AG04449 (cell line): ENCODE measurements at places on chromosomes 4 and X.
A peak's percentile ranks its signal among the peaks of the same experiment; 100 is the strongest.

GRCh38 chr4:6929812-6930464 lies 20.3 kb downstream of the TBC1D14 start:
- DNase-seq = no peak

- DNase-seq = no peak
Observed at GRCh38 chrX:97168646-97169045, 284.9 kb downstream of the RPA4 start.

- DNase-seq = no peak
Observed at GRCh38 chr4:96524311-96524875, 684.5 kb downstream of the PDHA2 start.

DNA sequence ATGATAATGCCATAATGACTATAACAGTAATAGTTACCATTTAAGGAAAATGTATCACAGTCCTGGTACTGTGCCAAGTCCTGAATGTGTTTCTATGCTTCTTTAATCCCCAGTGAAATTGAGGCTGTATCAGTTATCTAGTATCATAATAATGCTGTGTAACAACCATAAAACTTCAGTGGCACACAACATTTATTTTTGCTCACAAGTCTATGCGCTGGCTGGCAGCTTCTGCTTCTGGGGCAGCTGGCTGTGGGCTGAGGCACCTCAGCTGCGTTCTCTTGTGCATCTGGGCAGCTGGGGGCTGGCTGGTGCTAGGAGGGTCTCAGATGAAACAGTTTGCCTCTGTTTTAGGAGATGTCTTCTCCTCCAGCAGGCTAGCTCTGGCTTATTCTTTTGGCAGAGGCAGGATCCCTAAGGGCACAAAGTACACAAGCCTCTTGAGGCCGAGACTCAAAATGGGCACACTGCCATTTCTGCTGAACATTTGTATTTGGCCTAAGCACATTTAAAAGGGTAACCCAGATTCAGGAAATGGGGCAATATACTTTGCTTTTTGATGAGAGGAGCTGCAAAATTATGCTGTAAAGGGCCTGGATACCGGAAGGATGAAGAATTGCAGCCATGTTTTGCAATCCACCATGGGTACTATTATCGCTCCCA lies 62.6 kb upstream of the DHX15 start:
- DNase-seq = no peak

GRCh38 chr4:47432749-47433148 lies 30.8 kb downstream of the COMMD8 start:
- no peak for DNase-seq

- no peak for DNase-seq
Observed at GRCh38 chrX:47587091-47587891, 5.1 kb downstream of the TIMP1 start.

- no peak for DNase-seq
Observed at GRCh38 chr4:14771094-14771493, 231.2 kb upstream of the CPEB2 start.

DNA sequence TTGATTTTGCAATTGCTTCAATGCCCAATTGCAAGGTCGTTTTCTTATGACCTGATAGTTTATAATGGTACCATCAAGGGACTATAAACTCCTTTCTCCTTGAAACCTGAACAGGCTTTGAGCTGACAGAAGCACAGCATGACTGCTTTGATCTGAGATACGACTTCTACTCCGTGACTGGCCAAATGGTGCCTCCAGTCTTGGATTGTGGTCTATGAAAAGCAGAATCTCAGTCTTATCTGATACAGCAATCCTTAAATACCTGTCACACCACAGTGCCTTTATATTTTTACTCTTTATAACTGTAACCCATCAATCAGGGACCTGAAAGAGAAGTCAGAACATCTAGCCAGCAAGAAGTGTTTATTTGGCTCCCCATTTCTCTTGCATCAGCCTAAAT lies 93.1 kb downstream of the DOCK11 start:
- no peak for DNase-seq

DNA sequence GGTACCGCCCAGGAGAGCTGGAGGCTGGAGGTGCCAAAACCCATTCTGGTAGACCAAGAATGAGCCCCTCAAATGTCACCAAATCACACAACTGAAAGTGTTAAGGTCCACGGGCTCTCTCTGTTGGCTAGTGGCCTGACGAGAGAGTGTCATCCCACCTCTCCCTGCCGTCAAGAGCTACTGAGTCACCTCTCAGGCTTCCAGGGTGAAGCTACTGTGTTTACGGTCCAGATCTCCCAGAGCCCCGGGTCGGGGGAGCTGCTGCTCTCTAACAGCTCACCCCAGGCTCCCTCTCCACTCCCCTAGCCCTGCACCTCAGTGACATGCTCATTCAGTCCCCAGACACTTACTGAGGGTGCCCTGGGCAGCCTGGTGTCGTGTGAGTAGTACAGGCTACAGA lies 59.2 kb downstream of the ADGRG2 start:
- no peak for DNase-seq

GRCh38 chr4:114264877-114265291 lies 285.4 kb upstream of the ARSJ start:
- DNase-seq = peak; percentile 37

- DNase-seq = no peak
Observed at GRCh38 chr4:163866728-163867315, 372.3 kb downstream of the TMA16 start.

DNA sequence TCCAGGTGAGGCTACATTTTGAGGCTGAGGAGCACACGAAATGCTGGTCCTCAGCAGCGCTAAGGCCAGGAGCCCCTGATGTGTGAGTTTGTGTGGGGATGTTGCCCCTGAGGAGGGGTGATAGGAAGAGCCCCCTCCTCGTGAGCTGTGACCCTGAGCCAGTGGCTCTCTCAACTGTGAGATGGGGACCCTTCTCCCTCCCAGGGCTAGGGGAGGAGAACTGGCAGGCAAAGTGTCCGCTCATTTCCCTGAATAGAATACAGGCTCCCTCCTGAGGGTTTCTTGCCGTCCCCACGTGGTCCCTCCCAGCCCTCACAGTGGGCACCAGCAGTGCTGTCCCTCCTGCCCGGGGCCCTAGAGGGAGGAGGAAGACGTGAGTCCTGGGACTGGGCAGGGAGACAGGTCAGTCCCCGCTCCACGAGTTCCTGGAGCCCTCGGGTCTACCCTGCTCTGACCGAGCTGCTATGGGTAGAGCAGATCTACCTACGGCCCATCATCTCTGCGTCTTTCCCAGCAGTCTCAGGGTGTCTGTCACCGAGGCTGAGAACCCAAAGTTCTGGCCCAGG lies 21.0 kb upstream of the TBC1D14 start:
- DNase-seq = no peak

DNA sequence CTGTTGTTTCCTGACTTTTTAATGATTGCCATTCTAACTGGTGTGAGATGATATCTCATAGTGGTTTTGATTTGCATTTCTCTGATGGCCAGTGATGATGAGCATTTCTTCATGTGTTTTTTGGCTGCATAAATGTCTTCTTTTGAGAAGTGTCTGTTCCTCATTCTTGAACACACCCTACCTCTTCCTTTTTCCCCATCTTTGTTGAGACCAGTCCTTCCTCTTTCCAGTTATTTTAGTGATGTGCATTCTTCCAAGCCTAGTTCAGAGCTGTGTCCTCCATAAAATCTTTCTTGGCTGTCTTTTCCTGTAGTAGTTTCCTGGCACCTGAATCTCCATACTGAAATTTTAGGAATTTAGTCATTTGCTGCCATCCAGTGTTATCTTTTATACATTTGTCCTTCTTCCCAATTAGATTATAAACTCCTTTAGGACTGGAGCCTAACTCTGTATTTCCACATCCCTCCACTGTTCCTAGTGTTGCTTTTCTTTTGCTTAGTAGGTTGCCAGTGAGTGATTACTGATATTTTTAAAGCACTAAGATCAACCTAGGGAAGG lies 11.4 kb downstream of the FHIP1A start:
- no peak for DNase-seq

GRCh38 chr4:159289682-159290081 lies 186.8 kb downstream of the RAPGEF2 start:
- no peak for DNase-seq

GRCh38 chrX:116749943-116750342 lies 287.2 kb upstream of the CT83 start:
- DNase-seq = no peak

DNA sequence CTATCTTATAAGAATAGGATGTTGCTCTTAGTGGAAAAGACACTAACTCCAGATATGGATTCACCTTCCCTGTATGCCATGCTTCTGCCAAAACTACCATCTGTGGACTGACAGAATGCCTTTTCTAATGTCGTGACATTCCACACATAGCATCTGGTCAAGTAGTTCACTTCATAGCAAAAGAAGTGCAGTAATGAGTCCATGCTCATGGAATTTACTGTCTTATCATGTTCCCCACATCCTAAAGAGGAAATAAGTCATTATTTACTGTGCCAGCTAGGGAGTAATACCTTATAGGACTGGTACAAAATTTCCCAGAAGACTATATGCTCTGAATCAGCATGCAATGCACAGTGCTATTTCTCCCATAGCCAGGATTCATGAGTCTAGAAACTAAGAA lies 562.4 kb downstream of the TLL1 start:
- peak; percentile 88 for DNase-seq

- DNase-seq = no peak
Observed at GRCh38 chr4:3009422-3009821, 46.1 kb downstream of the GRK4 start.

GRCh38 chrX:77622233-77622632 lies 163.8 kb downstream of the ATRX start:
- DNase-seq = no peak

DNA sequence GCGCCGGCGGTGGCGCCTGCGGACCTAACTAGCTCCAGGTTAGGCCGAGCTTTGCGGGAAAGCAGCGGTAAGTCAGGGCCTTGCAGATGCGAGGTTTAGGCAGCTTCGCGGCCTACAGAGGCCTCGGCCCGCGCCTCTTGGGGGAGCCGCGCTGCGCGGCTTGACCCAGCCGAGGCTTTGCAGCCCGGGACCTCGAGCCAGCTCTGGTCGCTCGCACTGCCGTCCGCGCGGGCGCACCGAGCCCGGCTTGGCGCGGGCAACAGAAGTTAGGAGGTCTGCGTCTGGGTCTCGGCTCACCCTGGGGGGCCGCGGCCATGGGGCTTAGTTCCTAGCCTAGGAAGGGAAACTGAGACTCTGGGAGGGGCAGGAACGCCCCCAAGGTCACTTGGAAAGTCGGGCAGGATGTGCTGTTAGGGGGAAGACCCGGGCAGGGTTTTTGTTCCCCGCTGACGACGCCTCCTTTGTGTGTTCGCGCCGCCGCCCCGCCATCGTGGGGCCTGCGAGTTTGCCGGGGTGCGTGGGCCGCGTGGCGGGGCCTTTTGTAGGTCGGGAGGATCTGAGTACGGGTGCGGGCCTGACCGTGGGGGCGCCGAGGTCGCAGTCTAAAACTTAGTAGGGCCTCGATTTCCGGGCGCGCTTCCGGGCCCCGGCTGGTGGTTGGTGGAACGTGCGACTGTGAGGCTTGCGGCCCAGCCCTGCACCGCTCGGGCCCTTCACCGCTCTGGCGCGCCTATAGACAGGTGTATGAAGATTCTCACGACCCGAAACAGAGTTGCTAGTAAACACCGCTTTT lies 482 bp downstream of the RNF4 start:
- DNase-seq = no peak

DNA sequence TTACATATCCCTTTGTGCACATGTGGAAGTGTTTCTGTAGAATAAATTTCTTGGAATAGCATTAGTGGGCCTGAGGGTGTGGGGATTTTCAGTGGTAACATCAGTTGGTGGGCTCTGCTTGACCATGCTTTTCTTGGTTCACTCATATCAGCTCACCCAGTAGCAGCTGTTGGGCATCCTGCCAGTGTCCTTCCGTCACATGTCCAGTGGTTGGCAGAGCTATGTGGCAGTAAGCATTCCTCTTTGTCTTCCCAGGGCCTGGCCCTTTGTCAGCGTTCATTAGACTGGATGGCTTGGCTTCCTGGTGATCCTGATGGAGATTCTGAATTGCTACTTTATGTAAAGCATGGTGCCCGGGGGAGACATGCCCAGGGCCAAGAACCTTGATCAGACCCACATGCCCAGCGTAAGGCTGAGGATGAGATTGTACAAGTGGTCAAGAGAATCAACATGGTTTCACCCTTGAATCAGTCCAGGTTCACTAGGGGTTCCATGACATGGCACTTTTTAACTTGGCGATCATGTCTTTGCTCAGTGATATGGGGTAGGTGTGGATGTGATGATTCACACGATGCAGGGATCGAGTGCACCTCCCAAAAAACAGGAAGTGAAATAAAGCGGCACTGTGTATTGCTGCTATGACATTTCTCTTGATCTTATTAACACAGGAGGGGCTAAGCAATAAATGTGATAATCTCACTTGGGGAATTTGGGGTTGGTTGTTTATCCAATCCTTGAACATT lies 72.1 kb upstream of the IGFBP7 start:
- DNase-seq = no peak

GRCh38 chrX:10496345-10496965 lies 123.9 kb downstream of the MID1 start:
- DNase-seq = peak; percentile 65

- no peak for DNase-seq
Observed at GRCh38 chr4:88320780-88321373, 36.5 kb upstream of the PPM1K start.

- DNase-seq = no peak
Observed at GRCh38 chr4:5839332-5839731, 53.6 kb downstream of the CRMP1 start.

GRCh38 chr4:161186750-161187149 lies 977.0 kb downstream of the FSTL5 start:
- DNase-seq = no peak

GRCh38 chr4:47914926-47915237 lies 499 bp upstream of the NFXL1 start:
- DNase-seq = no peak

GRCh38 chr4:112119353-112119783 lies 25.9 kb upstream of the FAM241A start:
- no peak for DNase-seq

DNA sequence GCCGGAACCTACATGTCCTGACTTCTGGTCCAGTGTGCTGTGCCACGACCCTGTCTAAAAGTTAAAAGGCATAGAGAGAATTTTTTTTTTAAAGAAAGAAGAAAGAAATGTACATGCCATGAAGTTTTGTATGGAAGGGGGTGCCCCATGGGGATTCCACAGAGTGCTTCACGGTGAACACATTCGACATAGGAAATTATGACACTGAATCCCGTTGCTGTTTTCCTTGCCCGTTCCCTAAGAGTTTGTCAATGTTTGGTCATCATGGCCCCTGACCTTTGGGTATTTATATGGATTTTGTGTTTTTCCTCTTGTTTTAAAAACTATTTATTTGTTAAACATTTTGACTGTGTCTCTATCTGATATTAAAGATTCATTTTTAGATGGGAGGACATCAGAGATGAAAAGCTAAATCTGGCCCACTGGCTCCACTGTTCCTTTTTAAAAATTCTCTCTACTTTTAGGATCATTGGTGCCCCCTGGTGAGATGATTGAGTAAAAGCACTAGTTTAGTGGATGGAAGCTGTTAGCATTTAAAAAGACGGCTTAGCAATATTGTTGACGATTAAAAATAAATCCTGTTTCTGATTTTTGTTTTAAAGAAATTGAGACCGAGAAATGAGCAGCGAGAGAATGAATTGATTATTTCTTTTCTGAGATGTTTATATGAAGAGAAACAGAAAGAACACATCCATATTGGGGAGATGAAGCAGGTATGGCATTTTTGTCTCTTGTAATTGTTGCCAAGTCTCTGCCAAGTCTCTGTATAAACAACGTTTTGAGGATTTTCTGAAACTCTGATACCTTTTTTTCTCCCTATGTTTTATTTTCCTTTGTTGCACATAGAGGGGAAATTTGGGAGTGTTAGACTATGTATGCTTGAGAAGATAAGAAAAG lies 75.0 kb downstream of the PTTG2 start:
- no peak for DNase-seq
